ENCODE measurements at places on chromosomes 3 and 15.

DNA sequence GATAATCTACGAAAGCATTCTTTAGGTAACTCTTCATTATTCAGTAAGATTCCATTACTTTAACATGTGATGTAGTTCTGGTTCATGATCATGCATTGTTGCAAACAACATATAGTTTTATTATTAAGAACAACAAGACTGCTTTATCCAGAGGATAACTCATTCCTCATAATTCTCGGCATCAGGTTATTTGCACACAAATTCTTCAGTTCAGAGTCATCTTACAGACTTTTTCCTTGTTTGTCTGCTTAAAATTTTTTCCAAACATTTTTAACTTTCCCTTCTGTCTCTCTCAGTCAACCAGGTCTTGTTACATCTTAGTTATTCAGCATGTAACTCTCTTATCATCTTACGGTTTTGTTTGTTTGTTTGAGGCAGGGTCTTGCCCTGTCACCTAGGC lies 60.1 kb downstream of the VGLL3 start:
- no peak for DNase-seq

GRCh38 chr3:156307704-156308103 lies 187.3 kb downstream of the KCNAB1 start:
- DNase-seq = no peak

GRCh38 chr3:105653868-105654267 lies 214.9 kb downstream of the CBLB start:
- no peak for DNase-seq

GRCh38 chr3:144031938-144032337 lies 60.3 kb downstream of the DIPK2A start:
- no peak for DNase-seq

DNA sequence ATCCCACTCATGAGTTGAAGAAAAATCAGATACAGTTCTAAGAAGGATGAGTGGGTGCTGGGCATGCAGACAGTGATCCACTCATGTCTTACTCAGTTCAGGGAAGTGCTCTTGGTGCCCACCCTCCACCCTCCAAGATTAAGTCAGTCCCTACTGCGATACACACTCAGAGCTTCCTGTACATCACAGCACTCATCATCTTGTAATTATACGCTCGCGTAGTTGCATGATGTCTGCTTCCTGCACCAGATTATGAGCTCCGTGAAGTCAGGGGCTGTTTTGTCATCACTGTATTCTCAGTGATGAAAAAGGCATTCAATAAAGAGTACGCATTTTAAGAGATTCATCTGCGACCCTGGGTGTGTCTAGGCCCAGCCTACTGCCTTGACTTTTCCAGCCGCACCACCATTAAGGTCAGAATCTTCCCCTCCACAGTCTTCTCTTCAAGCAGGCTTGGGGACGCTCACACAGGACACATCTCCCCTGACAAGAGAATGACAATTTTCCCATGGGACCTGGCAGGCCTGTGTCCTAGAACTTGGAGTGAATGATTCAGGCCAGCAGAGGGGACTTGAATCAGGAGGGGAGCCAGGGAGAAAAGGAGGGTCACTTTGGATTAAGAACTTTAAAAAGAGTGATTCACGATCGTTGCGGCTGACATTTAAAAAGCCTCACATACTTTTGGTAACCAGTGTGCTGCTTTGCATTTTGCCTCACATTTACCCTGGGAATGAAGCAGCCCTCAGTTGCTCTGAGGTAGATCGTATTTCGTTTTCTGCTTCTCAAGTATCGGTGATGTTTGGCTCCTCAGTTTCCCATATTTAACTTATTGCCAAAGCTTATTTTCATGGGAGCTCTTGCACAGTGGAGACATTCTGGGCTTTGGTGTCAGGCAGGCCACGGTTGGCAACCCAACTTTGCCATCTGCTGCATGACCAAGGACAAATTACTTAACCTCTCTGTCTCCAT lies 7.9 kb upstream of the PDE8A start:
- no peak for DNase-seq

- no peak for DNase-seq
Measured at GRCh38 chr3:97938444-97938843, 33.8 kb downstream of the RIOX2 start.

- no peak for DNase-seq
Measured at GRCh38 chr15:70362886-70363285, 265.2 kb upstream of the TLE3 start.

DNA sequence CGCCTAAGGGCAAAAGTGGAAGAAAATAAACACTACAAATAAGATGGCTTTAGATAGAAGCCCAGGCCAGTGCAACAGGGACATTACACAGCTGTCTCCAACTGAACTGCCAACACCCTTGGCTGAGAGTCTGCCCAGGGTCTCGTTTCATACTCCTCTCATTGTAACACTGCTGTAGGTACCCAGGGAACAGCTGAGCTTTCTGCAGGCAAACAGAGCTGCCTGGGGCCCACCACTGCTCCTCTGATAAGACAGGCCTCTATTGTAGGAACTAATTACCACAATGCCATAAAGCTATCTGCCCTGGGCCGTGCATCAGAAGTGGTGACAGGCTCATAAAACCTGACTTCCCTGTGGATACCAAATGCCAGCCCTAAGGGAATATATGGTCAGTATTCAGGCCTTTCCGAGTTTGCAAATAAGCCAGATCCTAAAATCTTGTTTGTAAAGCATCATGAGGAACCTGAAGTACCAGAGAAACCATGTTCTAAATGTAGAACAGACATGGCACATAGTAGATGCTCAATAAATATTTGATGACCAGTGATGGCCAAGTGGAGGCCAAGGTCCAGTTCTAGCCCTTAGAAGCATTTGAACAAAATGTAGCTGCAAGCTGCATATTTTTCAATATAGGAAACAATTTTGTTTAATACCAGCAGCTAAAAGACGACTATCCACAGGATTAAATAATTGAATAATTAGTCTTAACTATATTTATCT lies 84.3 kb upstream of the NEO1 start:
- DNase-seq = no peak

GRCh38 chr3:194315965-194316361 lies 35.2 kb downstream of the CPN2 start:
- no peak for DNase-seq

DNA sequence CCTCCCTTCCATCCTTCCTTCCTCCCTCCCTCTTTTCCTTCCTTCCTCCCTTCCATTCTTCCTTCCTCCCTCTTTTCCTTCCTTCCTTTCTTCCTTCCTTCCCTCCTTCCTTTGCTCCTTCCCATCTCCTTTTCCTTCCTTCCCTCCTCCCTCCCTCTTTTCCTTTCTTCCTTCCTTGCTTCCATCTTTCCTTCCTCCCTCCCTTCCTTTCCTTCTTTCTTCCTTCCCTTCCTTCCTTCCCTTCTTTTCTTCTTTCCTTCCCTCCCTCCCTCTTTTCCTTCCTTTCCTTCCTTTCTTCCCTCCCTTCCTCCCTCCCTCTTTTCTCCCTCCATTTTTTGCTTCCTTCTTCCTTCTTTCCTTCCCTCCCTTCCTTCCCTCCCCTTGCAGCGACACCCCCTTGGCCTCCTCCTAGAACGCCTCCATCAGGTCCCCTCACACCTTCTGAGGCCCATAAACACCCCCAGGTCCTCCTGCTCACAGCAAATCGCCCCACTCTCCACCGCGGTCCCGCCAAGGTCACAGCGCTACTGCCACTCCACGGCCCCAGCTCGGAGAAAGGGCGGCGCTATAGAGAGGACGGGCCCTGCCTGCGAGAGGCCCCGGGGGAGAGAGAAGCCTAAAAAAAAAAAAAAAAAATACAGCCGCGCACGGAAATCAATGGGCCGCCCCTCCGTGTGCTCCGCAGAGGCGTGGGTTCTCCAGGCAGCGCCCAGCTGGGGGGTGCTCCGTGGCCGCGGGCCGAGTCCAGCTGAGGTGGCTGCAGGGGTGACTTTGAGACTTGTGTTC lies 328.2 kb downstream of the OCA2 start:
- DNase-seq = no peak

GRCh38 chr15:90889736-90890456 lies 5.6 kb downstream of the FES start:
- DNase-seq = no peak

- no peak for DNase-seq
Measured at GRCh38 chr3:184496933-184497332, 64.7 kb upstream of the EPHB3 start.

DNA sequence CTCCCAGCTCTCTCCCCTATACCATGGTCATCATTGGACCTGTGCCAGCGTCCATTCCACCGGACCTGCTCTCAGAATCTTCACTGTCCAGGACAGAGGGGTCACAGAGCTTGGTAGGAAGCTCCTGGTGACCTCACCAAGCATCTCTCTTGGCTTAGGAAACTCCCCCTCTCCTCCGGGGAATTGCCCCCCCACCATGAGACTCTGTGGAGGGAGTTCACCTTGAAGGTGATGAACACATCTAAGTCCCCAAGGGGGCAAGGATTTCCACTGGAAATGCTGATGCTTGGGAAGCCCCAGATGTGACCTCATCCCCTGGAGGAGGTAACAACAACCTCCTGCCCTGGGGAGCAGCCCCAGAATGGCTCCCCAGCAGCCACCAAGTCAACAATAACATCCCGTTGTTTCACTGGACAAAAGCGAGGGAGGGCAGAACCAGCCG lies 3.2 kb downstream of the SEMA7A start:
- no peak for DNase-seq

DNA sequence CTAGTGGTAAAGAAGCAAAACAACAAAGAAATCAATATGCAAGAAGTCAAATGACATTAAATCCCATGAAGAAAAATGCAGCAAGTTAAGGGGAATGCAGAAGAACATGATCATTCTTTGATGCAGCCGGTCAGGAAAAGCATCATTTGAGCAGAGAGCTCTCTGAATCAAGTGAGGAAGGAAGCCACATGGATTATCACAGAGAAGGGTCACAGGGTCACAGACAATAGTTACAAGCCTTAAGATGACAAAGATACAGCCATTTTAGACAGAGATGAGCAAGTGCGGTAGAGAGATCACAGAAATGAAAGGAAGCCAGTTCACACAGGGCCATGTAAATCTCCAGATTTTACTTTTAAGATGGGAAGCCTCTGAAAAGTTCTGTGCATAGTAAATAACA lies 43.9 kb downstream of the UBE3A start:
- DNase-seq = no peak

- DNase-seq = no peak
Measured at GRCh38 chr3:188489639-188490405, 335.9 kb downstream of the LPP start.

GRCh38 chr3:49769286-49769915 lies 16.9 kb downstream of the IP6K1 start:
- DNase-seq = no peak

Measured in activated CD8-positive, alpha-beta memory T cell treated with anti-CD3 and anti-CD28 coated beads for 1 hour (primary cell).